ENCODE measurements at places on chromosomes 6 and 20.

- no peak for DNase-seq
Observed at GRCh38 chr6:126444659-126445273, 104.9 kb downstream of the CENPW start.

- DNase-seq = no peak
Observed at GRCh38 chr6:82611751-82612150, 248.1 kb downstream of the TPBG start.

- no peak for DNase-seq
Observed at GRCh38 chr6:13065581-13065980, 262.8 kb downstream of the TBC1D7 start.

- DNase-seq = no peak
Observed at GRCh38 chr20:24406750-24407149, 62.7 kb upstream of the SYNDIG1 start.

- DNase-seq = no peak
Observed at GRCh38 chr6:87572883-87573282, 16.9 kb downstream of the RARS2 start.

Measured in cortex of kidney (tissue), 1 donor.